HL-60 (cell line): ENCODE measurements at places on chromosomes 7 and 10.

- DNase-seq: no peak
These were observed 1.6 kb downstream of the DLX6 start for GRCh38 chr7:97006816-97007582.

DNA sequence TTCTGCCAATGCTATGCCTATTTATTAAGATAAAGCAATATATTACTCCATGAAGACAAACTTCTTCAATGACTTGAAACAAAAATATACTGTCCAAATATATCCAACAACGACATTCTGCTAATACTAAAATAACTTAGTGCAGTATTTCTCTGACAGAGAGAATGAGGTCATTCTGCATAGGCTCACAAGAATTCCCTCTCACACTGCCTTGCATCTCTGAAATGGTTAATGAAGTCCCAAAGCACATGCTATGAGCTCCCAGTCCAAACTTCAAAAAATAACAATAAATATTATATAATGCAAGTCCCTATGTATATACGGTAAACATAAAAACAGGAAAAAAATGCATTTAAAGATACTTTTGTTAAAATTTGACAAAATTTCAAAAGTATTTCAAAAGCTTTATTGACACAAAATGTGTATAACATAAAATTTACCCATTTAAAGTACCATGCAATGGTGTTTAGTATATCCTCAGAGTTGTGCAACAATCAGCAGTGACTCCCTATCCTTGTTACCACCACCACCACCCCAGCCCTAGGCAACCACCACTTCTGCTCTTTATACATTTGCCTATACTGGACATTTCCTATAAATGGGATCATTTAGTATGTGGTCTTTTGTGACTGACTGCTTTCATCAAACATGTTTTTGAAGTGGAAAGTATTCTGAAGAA, 27.6 kb downstream of the CHCHD3 start:
- peak; percentile 37 for DNase-seq

- DNase-seq: no peak
These were observed 70.9 kb upstream of the CHST15 start for GRCh38 chr10:124164264-124164663.

GRCh38 chr10:34809796-34810195, 5.3 kb downstream of the PARD3 start:
- no peak for DNase-seq
